ENCODE measurements at places on chromosomes 13 and 19. TPM values are rescaled to one million over a fixed set of nuclear protein-coding genes. Genes with fewer than 3 reads are reported as not detected.

DIS3 gene
- total RNA-seq, result 14.8 TPM

CLDN10 gene
- 0.35 TPM for total RNA-seq

KCNRG gene
- total RNA-seq, result 0.22 TPM

BEST2 gene
- not detected for total RNA-seq

MADCAM1 gene
- total RNA-seq, result 0.19 TPM

LINGO3 gene
- not detected for total RNA-seq
